ENCODE measurements at places on chromosomes 7 and 10. TPM values are rescaled to one million over a fixed set of nuclear protein-coding genes. Genes with fewer than 3 reads are reported as not detected.
A peak's percentile ranks its signal among the peaks of the same experiment; 100 is the strongest.

TCF7L2 gene
- polyA plus RNA-seq, result 4.6 TPM

EN2 gene
- polyA plus RNA-seq, result not detected

AKR1C1 gene
- polyA plus RNA-seq, result 10.0 TPM

SAMD8 gene
- 4.1 TPM for polyA plus RNA-seq

JAKMIP3 gene
- polyA plus RNA-seq, result 0.06 TPM

PNLIPRP1 gene
- 0.46 TPM for polyA plus RNA-seq

FBXL13 gene
- 0.09 TPM for polyA plus RNA-seq

TMEM178B gene
- 0.35 TPM for polyA plus RNA-seq

PTPN20 gene
- polyA plus RNA-seq, result 0.39 TPM

GRCh38 chr10:113782367-113782766 lies 30.9 kb downstream of the PLEKHS1 start:
- no peak overlapping the region for H3K4me3 ChIP-seq
- H3K27me3 ChIP-seq, result no peaks in the 10 kb centered on the region
- no peaks in the 10 kb centered on the region for H3K36me3 ChIP-seq

- DNase-seq, result no peak
- no peak within 1 kb of the TSS for H3K27ac ChIP-seq
- peaks cover 11% of the 10 kb centered on the region for H3K36me3 ChIP-seq
- H3K27me3 ChIP-seq, result peaks cover 3% of the 10 kb centered on the region
- H3K4me1 ChIP-seq, result no peaks in the 10 kb centered on the region
- H3K4me3 ChIP-seq, result no peak within 1 kb of the TSS
These were observed at the start of gene SSMEM1 for GRCh38 chr7:130207642-130208041. Gene SSMEM1, plus strand, starts transcription at chr7:130207860. Its CDS starts 51 bp downstream, at chr7:130207911.

DNA sequence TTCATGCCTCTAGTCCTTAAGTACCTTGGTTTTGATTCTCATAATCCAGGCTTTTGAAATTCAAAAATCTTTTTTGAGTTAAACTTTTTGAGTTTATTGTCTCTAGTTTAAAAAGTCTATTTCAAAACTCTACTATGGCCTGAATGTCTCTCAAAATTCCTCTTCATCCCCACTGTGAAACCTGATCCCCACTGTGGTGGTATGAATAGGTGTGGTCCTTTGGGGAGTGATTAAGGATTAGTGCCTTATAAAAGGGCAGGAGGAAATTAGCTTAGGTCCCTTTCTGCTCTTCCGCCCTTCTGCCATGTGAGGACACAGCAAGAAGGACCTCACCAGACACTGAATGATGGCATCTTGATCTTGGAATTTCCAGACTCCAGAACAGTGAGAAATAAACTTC lies 44.1 kb upstream of the JAZF1 start:
- H3K4me3 ChIP-seq, result no peak overlapping the region
- H3K4me1 ChIP-seq, result no peaks in the 10 kb centered on the region
- no peak for DNase-seq
- no peaks in the 10 kb centered on the region for H3K36me3 ChIP-seq

DNA sequence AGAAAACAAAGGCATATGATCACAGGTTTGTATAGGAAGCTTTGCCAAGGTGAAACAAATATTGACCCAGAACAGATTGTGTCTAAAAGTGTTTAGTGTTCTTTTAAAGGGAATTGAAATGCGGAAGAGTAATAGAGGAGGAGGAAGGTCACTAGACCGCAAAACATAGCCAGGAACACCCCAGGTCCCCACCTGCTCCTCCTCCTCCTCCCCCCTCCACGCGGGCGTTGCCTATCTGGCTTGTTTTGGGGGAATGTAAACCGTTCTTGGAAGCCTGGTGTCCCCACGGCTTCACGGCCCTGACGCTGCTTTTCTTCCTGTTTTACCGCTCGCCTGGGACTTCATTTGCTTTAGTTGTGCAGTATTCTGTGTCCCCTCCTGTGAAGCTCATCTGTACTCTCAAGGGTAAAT lies 81.0 kb upstream of the PFKP start:
- H3K27ac ChIP-seq, result no peak overlapping the region
- no peak for DNase-seq
- peaks cover 62% of the 10 kb centered on the region for H3K27me3 ChIP-seq
- peaks cover 8% of the 10 kb centered on the region for H3K4me1 ChIP-seq

- no peak overlapping the region for H3K4me3 ChIP-seq
- H3K27me3 ChIP-seq, result no peaks in the 10 kb centered on the region
- H3K4me1 ChIP-seq, result peaks cover 4% of the 10 kb centered on the region
- H3K36me3 ChIP-seq, result peaks cover 26% of the 10 kb centered on the region
These were observed 214.9 kb upstream of the TCF7L2 start for GRCh38 chr10:112735041-112735695.

- H3K4me1 ChIP-seq, result no peaks in the 10 kb centered on the region
- H3K27me3 ChIP-seq, result no peaks in the 10 kb centered on the region
- DNase-seq, result no peak
- H3K36me3 ChIP-seq, result no peaks in the 10 kb centered on the region
- no peak overlapping the region for H3K27ac ChIP-seq
These were observed 188.6 kb downstream of the ETV1 start for GRCh38 chr7:13800694-13801448.

DNA sequence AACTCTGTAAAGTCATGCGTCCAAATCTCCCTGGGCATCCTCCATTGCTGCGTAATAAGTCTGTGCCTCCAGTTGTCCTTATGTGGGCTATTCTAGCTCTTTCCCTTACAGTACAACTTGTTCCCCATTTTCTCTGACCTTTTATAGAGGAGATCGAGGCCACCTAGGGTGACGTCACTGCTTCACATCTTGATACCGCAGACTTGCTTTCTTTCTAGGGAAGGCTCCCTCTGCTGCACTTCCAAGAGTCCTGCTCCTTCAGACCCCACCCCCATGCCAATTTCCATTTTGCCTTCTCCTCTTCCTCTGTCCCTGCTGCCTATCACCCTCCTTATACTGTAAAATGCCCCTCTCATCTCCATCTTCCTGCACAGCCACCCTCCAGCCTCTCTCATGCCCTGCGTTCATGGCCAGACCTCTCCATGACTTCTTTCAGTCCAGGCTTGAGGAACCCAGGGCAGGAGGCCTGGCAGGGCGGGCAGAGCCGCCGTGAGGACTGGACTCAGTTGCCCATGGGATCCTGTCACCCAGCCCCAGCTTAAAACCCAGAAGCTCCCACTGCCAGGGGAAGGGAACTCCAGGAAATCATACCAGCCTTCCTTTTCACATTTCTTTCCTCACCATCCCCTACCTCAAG lies 57.5 kb downstream of the CAMK1D start:
- H3K27ac ChIP-seq, result no peak overlapping the region
- no peaks in the 10 kb centered on the region for H3K27me3 ChIP-seq
- H3K4me3 ChIP-seq, result no peak overlapping the region
- DNase-seq, result peak; percentile 44

DNA sequence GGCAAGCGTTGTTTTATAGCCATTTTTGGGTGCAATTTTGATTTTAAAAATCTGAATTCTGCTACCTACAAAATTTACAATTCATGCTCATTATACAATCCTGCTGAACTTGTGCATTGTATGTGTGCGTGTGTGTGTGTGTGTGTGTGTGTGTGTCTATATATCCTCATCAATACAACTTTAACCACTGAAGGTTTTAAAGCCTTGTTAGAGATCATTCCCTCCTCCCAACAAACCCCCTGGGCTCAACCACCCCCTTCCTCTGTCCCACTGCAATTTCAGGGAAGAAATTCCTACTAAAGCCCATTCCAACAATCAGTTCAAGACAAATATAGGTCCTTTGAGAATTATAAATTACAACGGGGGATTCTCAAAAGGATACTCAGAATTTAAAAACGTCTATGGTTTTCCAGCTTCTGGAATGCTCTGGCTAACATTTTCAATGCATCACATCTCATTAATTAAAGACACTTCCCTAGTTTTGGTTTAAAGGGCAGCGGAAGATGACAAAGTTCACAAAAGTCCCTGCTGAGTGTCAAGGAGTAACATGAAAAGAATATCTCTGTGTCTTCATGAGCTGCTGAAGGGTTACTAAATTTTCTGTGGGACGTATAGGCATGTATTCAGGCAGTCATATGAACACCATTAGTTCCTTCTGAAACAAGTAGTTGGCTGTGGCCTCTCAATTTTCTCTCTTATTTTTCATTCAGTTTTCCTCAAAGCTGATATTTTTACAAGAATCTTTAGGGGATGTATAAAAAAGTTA lies 889 bp upstream of the SEMA3A start:
- H3K4me3 ChIP-seq, result peak overlapping the region; percentile 67
- peaks cover 6% of the 10 kb centered on the region for H3K4me1 ChIP-seq
- H3K27ac ChIP-seq, result peak overlapping the region; percentile 70
- no peaks in the 10 kb centered on the region for H3K36me3 ChIP-seq
- DNase-seq, result no peak
- no peaks in the 10 kb centered on the region for H3K27me3 ChIP-seq

DNA sequence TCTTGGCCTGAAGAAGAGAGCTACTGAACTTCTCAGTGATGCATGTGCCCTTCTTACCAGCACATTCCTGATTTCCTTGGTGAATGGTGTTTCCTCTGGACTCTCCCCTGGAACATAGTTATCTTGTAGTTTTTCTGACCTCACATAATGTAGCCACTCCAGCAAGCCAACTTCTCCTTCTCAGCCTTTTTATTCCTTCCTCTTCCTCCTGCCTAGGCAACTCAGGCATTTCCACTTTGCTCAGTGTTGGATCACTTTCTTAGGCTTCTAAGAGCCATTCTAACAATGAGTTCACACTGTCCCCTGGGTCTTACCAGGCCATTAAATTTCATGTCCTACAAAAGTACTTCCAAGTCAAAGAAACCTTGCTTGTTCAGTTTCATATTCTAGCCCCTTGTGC lies 3.6 kb upstream of the PTTG1IP2 start:
- peaks cover 5% of the 10 kb centered on the region for H3K4me1 ChIP-seq
- no peaks in the 10 kb centered on the region for H3K27me3 ChIP-seq
- no peak for DNase-seq
- no peak overlapping the region for H3K4me3 ChIP-seq
- no peaks in the 10 kb centered on the region for H3K36me3 ChIP-seq

GRCh38 chr7:87600130-87601124 lies at the start of gene ABCB1:
Gene ABCB1, minus strand, starts transcription at chr7:87600884. Its CDS starts 700 bp downstream, at chr7:87600184.
- peak; percentile 87 for DNase-seq
- H3K27ac ChIP-seq, result peak within 1 kb of the TSS; percentile 56
- H3K4me1 ChIP-seq, result peaks cover 13% of the 10 kb centered on the region
- peak within 1 kb of the TSS; percentile 50 for H3K4me3 ChIP-seq

DNA sequence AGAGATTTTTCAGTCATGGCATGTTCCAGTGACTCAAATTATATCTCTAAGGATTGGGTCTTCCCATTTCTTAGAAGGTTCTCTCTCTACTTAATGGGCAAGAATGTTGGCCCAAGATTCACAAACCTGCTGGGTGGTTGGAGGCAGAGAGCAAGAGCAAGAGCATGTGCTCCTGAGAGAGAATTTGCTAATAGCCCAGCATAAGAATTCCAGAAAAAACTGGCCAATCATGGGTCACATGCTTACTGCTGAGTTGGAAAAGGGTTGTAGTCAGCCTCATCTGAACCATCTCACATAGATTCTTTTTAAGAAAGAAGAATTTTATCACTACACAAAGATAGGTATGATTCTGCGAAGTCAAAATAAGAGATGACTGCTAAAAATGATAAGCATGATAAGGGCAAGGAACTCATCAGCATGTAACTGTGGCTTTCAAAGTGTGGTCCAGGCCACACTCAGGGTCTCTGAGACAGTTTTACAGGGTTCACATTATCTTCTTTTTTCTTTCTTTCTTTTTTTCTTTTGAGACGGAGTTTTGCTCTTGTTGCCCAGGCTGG lies 8.2 kb upstream of the VCL start:
- no peaks in the 10 kb centered on the region for H3K27me3 ChIP-seq
- H3K27ac ChIP-seq, result no peak overlapping the region
- no peak for DNase-seq

- H3K4me1 ChIP-seq, result peaks cover 31% of the 10 kb centered on the region
- peak overlapping the region; percentile 58 for H3K27ac ChIP-seq
- no peak for DNase-seq
- no peaks in the 10 kb centered on the region for H3K36me3 ChIP-seq
- H3K27me3 ChIP-seq, result no peaks in the 10 kb centered on the region
These were observed 76.4 kb upstream of the IKZF1 start for GRCh38 chr7:50228148-50228547.

DNA sequence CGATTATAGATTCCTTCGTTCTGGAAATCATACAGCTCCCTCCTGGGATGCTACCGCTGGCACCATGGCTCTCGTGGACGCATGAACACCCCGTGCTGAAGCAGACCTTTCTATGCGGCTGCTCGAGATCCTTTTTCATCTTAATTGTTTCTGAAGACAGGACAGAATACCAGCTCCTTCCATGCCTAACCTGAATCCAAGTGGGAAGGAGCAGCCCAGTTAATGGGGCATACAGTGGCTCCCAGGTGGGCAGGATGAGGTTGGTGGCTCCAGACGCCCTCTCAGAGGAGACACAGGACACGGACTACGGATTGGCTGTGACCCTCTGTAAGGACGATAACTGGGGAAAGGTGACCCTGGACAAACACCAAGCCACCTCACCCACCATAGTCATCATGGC lies 18.4 kb upstream of the LOXL4 start:
- no peaks in the 10 kb centered on the region for H3K4me1 ChIP-seq
- H3K36me3 ChIP-seq, result no peaks in the 10 kb centered on the region
- no peak overlapping the region for H3K4me3 ChIP-seq
- H3K27ac ChIP-seq, result no peak overlapping the region

GRCh38 chr10:125141150-125141859 lies 19.1 kb downstream of the CTBP2 start:
- no peaks in the 10 kb centered on the region for H3K27me3 ChIP-seq
- H3K4me1 ChIP-seq, result peaks cover 29% of the 10 kb centered on the region
- no peak overlapping the region for H3K27ac ChIP-seq
- DNase-seq, result no peak

DNA sequence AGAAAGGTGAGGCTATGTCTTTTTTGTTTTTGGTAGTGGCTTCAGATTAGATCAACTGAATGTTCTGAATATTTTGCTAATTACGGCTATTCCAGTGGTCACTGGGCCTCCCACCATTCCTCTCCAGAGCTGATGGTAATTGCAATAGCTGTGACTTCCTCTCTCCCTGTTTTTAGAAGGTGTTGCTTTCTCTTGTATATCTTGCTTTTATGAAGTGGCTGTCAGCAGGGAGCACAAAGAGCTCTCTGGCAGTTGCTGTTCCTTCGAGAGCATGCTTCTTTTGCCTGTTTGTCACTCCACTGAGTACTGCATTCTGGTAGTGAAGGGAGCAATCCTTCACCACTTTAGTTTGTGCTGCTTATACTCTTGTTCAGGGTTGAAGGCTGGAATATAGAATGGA lies 133.3 kb downstream of the EXOC4 start:
- no peak overlapping the region for H3K4me3 ChIP-seq
- H3K27me3 ChIP-seq, result no peaks in the 10 kb centered on the region
- no peaks in the 10 kb centered on the region for H3K36me3 ChIP-seq
- H3K27ac ChIP-seq, result no peak overlapping the region
- no peaks in the 10 kb centered on the region for H3K4me1 ChIP-seq

GRCh38 chr7:47581438-47581803 lies 490 bp downstream of the TNS3 start:
- peak; percentile 84 for DNase-seq
- no peaks in the 10 kb centered on the region for H3K27me3 ChIP-seq
- peaks cover 81% of the 10 kb centered on the region for H3K4me1 ChIP-seq
- H3K27ac ChIP-seq, result peak overlapping the region; percentile 70
- H3K4me3 ChIP-seq, result peak overlapping the region; percentile 86

GRCh38 chr10:69253171-69253570 lies 25.1 kb upstream of the HK1 start:
- no peak overlapping the region for H3K27ac ChIP-seq
- H3K4me3 ChIP-seq, result no peak overlapping the region
- H3K4me1 ChIP-seq, result no peaks in the 10 kb centered on the region
- H3K27me3 ChIP-seq, result no peaks in the 10 kb centered on the region

All from spleen (tissue), 13 donors.